ENCODE measurements at places on chromosomes 16 and 17.

GRCh38 chr17:61247439-61247838, 152.2 kb upstream of the TBX2 start:
- DNase-seq, result peak; percentile 52

DNA sequence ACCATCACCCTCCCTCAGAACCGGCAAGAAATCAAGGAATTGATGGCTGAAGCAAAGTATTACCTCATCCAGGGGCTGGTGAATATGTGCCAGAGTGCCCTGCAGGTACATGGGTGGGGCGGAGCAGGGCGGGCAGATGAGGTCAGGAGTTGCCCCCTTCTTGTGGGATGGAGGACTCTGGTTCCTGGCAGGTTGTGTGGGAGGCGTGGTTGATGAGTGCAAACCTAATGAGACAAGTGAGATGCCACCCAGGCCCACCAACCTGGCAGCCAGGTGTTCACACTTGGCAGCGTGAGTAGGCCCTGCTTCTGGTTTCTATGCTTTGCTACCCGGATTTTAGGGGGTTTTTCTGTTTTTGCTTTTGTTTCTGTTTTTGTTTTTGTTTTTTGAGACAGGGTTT, 4.8 kb downstream of the TNFAIP1 start:
- DNase-seq, result no peak

GRCh38 chr17:69561462-69561861, 147.0 kb downstream of the MAP2K6 start:
- DNase-seq, result no peak

GRCh38 chr17:32859857-32860525, 16.9 kb downstream of the MYO1D start:
- DNase-seq, result no peak

DNA sequence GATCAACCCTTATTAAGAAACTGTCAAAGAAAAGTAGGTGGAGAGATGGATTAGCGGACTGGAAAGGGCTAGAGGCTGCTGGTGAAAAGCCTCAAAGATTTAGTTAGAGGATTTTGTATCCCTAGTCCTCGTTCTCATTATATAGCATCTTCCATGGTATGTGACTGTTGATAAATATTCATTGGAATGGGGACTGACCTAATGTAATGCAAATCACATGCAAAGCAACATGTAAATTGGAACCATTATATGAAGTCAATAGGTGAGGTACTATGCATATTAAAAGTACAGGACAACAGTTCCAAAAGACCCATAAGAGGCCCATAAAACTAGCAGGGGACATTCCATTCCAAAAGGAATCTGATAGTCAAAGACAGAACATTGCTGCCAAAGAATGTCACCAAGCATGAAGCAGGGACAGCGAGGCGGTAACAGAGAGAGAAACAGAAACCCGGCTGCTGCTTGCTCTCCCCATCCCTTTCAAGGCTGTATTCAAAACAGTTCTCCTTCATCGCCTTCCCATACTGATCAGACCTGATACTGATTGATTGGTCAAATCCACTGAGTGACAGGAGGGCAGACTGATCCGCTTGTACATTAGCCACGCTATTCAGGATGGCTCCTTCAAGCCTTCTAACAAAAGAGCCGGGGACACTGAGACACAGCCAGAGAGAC, 44.5 kb downstream of the SOX9 start:
- no peak for DNase-seq

GRCh38 chr17:6818938-6819337, 12.6 kb downstream of the TEKT1 start:
- no peak for DNase-seq

DNA sequence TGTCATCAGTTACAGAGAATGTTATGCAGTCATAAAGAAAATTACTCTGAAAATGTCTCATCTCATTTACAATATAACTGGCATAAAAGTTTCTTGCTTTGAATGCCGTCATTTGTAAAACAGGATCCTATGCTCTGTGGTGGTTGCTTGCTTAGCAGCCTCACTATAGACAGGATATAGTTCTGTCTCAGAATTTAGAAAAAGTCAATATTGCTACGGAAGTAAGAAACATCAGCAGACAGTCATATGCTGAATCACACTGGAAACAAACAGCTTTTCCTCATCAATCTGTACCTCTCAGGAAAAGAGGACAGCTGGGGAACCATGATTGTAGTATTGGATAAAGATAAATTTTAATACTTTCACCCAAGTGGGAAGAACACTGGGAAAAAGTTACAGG, 105.5 kb downstream of the MYO1D start:
- no peak for DNase-seq

DNA sequence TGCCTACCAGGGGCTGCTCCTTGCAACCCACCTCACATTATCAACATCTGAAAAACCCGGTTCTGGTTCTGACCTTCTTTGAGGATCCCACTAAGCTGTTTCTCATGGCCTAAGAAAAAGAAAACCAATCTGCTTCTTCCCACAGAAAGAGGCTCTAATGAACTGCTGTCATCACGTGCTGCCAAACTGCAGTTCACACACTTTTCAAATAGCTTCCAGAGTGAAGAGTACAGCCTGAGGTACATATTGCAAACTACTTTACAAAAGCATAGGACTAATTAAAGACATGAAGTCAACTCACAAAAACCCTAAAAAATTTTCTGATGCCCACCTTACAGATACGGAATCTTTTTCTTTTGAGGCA, 36.7 kb downstream of the SMG6 start:
- no peak for DNase-seq

Measured in kidney epithelial cell (primary cell).